SW480 (cell line): ENCODE measurements at places on chromosomes 7 and 10.

- peak; percentile 53 for DNase-seq
Observed at GRCh38 chr10:22369434-22370072, 24.3 kb downstream of the SPAG6 start.

GRCh38 chr10:128220021-128220420 is 93.8 kb upstream of the MKI67 start:
- DNase-seq: no peak

DNA sequence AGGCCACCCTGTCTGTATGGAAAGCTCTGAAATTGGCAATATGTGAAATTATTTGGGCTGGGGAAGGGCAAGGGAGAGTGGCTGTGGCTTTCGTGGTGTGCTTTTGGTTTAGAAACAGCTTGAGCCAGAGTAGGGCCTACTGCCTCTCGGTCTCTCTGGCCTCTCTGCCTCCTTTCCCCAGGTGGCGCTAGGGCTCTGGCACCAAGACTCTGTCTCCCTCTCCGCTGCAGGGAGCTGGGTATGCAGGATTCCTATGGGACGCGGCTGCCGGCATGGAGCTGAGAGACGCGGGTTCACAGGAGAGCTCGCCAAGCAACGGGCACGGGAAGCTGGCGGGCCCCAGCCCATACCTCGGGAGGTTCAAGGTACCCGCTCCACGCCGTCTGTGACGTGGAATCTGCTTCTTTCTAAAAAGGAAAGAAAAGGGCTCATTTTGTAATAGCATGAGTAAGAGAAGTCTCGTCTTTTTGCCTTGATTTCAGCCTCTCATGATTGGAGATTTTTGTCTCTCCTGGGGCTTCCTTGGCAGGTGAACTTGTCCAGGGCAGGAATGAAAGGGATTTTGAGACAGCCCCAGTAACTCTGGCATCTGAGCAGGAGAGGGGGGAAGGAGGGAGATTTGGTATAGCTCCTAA is 105.1 kb upstream of the ANLN start:
- peak; percentile 72 for DNase-seq

GRCh38 chr10:121152935-121153334 is 301.8 kb downstream of the WDR11 start:
- DNase-seq: no peak

GRCh38 chr7:141452911-141453310 is 98.3 kb upstream of the AGK start:
- DNase-seq: no peak

GRCh38 chr10:95337423-95338160 is 46.8 kb upstream of the PDLIM1 start:
- no peak for DNase-seq

DNA sequence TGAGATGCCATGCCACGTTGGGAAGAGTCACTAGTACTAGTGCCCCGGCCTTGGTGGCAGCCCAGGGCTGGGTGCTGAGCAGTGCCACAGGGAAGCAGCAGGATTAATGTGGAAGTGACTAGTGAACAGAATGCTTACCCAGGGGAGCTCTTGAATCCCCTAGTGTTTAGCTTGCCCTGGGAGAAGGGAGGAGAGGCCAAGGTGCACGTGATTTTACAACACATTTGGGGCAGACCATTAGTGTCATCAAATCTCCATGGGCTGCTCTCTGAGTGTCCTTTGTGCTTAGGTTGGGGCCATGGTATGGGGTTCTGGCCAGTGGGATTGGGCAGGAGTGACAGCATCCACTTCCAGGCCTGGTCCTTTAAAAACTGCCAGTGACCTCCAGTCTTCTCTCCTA is 37.5 kb downstream of the ARHGAP22 start:
- DNase-seq: no peak

GRCh38 chr10:97683556-97684367 is 3.3 kb downstream of the AVPI1 start:
- DNase-seq: no peak

- DNase-seq: no peak
Observed at GRCh38 chr10:35387768-35388167, 51.5 kb downstream of the CCNY start.

DNA sequence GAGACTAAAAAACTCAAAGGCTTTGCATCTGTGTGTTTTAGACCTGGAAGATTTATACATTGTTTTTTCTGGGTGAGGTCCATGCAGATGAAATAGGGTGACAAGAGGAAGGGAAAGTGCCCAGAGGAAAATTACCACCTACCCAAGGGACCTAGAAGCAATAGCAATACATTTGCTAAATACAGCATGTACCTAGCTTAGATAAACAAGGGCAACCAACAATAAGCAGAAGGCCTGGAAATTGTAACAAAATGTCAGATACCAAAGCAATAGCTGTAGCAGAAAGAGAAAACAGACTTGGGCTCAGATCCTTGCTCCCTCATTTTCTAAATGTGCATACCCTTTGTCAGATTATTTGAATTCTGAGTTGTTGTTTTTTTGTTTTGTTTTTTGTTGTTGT is 318.4 kb upstream of the KMT2E start:
- no peak for DNase-seq

- DNase-seq: no peak
Observed at GRCh38 chr10:79060641-79061255, 8.0 kb upstream of the ZMIZ1 start.
